ENCODE measurements at places on chromosomes 12 and 14.

GRCh38 chr12:39988574-39988973 is 117.3 kb downstream of the SLC2A13 start:
- no peak for DNase-seq

- DNase-seq: no peak
These were observed 8.0 kb downstream of the AGAP2 start for GRCh38 chr12:57730336-57731067.

GRCh38 chr12:14327711-14328110 is 37.8 kb upstream of the ATF7IP start:
- no peak for DNase-seq

GRCh38 chr12:88267630-88268029 is 125.5 kb downstream of the TMTC3 start:
- no peak for DNase-seq

DNA sequence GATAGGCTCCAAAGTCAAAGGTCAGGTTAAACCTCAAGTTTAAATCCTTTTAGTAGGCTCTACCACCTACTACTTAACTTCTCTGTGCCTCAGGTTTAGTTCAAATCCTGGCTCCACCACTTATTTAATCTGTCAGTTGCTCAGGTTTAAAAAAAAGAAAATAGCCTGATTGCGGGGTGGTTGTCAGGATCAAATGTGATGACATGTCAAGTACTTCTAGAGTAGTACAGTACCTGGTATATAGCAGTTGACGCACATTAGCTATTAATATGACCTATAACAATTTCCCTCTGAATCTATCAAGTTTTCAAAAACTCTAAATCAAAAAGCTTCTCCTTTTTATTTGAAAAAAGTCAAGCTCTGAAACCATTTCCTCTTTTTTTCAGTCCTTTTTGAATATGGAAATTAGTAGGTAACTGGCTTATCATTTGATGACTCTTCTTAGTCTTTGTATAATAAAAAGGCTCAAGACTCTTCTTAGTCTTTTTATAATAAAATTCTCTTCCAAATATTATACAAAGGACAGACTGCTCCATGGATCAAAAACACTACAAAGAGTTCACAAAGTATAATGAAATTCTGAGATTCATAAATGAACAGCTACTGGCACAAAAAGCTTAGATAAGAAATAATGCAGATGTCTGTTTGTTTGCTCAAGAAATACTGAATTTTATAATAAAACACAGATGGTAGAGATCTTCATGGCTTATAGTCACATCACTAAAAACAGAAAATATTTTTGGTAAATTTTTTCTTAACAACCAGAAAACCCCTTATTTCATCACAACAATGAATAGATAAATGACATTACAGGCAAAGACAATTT is 5.0 kb downstream of the OSBPL8 start:
- DNase-seq: no peak

All from forelimb muscle (tissue), 1 donor.